Cardiac fibroblast (primary cell): ENCODE measurements at places on chromosomes 12 and 14.

DNA sequence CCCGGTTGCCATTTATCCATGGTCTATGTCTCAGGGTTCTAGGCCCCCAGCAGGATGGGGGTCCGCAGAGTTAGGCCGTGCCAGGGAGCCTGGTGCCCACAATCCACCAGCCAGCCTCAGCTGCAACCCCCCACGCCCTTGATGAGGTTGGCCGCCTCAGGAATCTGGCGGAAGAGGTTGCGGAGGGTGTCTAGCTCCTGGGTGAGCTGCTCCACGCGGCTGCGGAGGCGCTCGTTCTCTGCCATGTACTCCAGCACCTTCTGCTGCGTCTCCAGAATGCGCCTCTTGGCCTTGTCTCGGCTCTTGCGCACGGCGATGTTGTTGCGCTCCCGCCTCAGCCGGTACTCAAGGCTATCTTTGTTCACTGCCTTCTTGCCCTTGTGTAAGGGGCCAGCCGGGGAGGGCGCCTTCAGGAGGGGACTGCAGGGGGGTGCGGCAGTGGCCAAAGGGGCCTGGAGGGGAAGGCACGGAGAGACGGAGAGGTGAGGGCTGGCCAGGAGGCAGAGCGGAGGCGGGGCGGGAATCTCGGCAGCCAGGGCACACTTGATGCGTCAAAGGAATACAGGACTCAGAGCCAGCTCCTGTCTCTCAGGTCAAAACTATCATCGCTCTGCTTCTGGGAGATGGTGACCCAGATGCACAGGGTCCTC is 1.6 kb downstream of the CEBPE start:
- no peak for DNase-seq

DNA sequence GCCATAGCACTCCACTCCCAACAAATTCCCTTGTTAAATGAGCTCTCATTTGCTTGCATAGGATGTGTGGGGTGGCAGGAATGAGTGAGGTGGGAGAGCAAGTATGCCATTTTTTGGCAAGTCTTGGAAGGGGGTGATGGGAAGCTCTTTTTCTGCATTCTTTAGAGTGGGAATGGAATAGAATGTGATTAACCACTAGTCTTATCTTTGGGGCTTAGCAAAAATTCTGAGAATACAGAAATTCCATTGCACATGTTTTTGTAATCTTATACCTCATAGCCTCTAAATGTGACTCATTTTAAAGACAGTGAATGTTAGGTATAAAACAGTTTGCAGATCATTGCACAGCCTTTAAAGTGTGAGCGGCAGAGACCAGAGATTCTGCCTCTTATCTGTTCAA is 28.4 kb upstream of the NEDD1 start:
- peak; percentile 79 for DNase-seq

DNA sequence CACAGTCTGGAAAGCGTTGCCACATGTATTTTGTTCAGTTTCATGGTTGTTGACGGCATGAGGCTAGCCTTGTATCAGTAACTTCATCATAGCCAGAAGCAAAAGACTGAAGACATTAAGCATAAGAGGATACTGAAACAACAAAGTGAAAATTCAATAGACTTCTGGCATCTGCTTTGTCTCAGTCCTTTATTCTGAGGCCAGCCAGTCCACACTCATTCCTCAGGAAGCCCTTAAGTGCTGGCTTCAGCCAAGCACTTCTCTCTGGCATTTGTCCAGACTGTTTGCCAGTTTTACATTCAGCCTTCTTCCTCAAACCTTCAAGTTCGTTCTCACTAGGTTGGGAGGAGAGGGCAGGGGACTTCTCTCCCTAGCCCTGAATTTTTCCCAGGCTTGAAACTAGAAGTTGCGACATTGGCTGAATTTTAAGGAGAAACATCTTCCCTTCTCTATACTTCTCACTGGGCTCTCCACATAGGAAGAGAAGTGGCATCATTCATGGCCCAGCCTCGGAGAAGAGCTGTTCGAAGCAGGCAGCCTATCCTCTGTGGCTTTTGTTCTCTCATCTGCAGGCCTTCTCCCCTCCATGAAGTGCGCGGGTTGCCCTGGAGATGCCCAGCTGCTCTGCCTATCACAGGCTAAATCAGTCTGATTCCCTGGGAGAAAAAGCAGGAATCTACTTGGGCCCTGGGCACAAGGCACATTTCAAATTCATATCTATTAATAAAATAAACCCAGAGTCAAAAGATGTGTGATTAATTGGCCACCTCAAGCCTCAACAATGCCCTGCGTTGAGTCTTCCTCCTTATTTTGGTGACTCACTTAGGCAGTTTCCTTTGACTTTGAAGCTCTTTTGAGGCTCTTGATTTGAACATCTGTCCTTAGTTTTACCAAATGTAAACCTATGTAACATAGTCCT is 130.9 kb upstream of the PLEKHA5 start:
- peak; percentile 88 for DNase-seq

DNA sequence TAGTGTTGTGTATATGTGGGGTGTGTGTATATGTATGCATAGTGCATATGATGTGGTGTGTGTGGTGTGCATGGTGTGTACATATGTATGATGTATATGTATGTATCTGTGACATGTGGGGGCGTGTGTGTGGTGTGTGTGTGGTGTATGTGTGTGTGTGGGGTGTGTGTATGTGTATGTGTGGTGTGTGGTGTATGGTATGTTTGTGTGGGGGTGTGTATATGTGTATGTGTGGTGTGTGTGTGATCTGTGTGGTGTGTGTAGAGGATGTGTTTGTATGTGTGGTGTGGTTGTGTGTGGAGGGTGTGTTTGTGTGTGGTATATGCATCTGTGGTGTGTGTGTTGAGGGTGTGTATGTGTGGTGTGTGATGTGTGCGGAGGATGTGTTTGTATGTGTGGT is 61.6 kb downstream of the CLMN start:
- DNase-seq: no peak

GRCh38 chr12:1911598-1912575 is 6.6 kb downstream of the CACNA2D4 start:
- no peak for DNase-seq

DNA sequence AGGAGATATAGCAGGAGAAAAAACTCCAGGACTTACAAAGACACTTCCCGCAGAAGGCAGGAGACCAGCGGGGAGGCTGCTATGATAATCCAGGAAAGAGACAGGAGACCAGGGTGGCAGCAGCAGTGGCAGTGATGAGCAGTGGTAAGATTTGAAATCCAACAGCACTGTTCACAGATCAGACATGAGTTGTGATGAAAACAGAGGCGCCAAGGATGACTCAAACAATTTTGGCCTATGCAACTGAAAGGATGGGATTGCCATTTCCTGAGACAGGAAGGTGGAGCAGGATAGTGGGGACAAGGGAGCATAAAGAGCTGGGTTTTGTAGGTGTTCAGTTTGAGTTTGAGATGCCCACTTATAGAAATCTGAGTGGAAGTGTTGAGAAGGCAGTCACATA is 108.6 kb upstream of the DYRK2 start:
- DNase-seq: no peak

DNA sequence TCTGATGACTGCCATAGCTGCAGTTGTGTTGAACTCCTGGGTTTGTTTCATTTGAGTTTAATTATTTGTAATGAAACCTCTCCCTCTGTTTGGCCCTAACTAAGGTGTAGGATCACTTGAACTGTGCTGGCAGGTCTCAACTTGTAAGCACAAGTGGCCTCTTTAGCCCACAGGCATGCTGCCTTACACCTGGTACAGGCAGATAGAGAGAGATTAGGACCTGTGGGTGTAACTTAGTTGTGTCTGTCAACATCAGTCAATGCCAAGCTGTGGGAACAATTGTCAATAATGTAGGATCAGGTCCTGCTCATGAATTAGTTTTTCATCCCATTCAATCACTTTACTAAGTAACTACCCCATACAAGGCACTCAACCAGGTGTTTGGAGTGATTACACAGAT is 263.0 kb upstream of the G2E3 start:
- no peak for DNase-seq

DNA sequence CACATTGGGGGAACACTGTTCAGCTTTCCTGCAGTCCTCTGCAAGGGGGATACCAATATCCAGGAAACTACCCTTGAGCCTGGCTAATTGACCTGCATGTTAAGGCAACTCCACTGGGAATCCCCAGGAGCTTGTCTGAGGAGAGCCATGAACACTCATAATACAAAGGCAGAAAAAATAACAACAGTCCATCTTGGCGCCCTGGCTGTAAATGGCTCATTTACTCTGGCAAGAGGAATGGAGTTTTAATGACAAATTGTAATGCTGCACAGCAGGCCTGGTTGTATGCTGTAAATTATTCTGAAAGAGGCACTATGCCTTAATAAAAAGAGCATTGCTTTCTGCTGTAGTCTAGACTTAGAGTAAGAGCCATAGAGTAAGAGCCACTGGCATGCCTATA is 58.3 kb downstream of the SLC8A3 start:
- DNase-seq: no peak

- DNase-seq: peak; percentile 43
These were observed 123.4 kb downstream of the PTPRQ start for GRCh38 chr12:80567401-80567800.

DNA sequence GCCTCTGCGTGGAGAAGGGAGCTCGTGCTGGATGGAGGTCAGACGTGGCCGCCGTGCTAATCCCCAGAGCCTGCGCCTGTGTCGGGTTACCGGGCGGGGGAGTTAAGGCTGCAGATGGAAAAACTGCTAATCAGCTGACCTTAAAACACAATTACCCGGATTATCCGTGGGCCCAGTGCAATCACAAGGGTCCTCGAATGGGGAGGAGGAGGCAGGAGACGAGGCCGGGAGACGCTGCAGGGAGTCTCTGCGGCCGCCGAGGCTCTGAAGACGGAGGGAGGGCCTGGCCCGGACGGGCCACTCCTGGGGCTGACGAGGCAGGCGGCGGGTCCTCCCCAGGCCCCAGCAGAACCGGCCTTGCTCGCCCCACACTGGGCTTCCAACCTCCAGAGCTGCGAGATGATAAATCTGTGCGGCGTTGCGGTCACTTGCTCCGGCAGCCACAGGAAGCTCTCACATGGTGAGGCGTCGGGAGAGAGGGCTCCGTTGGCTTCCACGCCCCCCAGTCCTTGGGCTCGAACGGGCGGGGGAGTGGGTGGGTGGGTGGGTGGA is 32.9 kb upstream of the FBRSL1 start:
- no peak for DNase-seq
